Anterior cingulate cortex (tissue), 58 donors: ENCODE measurements at places on chromosomes 2 and 18.

DNA sequence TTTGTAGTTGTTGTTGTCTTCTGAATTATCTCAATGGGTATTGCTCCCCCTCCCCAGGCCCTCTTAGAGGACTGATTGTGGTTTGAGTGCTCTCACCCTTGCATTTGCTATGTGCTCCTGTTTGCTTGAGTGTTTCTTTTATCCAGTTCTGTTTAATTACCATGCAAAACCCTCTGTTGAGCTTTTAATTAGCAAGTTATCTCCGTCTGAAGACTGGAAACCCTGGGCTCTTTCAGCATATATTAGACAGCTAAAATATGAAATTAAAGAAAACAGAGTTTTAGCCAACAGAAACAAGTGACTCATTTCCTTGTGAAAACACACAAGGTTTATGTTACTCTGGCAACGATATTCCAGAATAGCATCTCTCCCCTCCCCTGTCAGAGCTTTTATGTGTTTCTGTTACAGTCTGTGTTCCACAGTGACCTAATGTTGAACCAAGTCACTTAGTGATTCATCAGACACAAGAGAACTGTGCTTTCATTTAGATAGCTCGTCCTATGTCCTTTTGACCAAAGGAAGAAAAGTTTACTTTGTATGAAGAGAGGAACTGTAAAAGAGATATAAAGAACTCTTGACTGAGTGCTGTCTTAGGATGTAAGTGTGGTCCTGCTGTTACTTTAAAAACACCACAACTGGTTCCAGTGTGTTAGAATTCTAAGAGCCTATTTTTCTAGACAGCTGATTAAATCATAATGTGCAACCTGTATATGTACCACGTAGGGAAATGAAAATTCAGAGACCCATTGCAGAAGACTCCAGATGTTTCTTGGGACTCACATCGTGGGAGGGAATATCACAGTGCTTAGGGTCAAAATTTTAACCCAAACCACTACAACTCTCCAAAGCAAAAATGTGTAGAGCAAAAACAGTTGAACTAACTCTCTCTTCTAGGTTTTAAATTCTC is 172.8 kb upstream of the RBMS1 start:
- DNase-seq = no peak

DNA sequence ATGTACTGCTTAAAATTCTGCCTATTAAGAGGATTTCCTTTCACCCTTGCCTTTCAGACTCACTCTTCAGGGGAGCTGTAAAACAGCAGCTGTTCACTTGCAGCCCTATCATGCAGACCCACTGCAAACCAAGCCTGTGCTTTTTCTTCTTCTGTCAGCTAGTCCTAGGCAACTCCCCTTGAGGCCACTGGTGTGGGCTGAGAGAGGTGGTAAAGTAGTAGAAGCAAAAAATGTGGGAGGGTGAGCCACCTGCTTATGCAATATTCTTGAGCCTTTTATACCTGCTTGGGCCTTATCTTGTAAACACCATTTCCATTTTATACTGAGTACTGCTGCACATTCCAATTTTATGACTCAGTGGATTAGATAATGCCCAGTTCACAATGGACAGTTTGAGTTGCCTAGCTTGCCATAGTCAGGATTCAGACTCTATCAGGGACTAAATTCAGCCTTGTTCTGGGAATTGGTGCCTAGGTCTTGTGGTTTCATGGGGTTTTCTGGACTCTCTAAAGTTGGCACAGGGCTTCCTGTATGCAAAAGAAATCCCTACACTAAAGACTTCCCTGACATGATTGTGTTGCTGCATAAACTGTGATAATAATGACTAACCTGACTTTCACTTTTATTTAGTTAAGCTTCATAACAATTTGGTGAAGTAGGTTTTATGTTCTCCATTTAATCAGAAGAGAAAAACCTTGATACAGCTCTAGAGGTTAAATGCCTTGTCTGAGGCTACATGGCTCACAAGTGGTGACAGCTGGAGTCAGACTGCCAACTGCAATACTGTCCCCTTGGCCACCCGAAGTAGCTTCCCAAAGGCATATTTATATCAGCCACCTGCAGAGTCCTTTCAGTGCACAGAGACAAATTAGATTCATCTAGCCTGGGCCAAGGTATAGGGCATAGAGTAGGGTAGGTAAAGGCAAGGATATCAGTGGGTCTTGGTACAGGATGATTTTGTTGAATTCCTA is 47.4 kb upstream of the KDM3A start:
- no peak for DNase-seq

DNA sequence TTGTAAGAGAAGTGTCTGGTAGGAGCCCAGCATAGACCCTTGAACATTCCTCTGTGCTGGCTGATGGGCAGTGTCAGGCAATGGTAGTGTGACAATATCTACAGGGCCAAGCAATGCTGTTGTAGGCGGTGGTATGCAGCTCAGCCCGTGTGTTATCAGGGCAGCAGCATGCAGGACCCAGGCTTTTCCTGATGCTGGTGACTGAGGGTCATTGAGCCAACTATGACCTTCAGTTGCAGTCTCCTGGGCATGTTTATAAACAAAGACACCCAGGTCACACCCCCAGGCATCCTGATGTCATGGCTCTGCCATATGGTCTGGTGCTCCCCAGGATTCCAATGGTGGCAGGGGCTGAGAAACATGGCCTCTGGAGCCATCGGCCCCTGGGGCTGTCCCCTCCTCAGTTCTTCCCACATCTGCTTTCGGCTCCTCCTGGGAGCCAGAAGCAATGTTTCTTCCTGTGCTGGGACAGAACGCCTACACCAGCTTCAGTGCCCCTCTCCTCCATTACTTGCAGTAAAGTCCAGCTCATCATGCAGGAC is 518.0 kb upstream of the HS6ST1 start:
- DNase-seq = no peak

DNA sequence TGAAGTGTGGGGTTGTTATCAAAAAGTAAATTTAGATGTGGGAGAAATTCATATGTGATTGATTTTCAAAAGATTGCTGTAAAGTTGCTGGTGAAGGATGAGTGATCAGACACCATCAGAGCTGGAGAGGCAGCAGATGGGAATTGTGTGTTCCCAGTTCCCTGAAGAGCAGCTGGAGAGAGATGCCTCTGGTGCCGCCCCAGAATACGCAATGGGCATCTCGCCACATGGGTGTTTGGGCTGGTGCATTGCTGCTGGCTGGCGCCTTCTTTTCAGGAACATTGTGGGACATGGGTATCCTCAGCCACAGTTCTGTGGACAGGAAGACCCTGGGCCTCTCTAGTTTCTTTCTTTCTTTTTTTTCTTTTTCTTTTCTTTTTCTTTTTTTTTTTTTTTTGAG is 11.9 kb downstream of the ATG4B start:
- no peak for DNase-seq

GRCh38 chr2:32264422-32265105 is at the start of gene NLRC4:
Gene NLRC4, minus strand, starts transcription at chr2:32264886. Its CDS starts 8,111 bp downstream, at chr2:32256775.
- no peak for DNase-seq

GRCh38 chr2:220077488-220077887 is 450.1 kb downstream of the SLC4A3 start:
- DNase-seq = no peak

DNA sequence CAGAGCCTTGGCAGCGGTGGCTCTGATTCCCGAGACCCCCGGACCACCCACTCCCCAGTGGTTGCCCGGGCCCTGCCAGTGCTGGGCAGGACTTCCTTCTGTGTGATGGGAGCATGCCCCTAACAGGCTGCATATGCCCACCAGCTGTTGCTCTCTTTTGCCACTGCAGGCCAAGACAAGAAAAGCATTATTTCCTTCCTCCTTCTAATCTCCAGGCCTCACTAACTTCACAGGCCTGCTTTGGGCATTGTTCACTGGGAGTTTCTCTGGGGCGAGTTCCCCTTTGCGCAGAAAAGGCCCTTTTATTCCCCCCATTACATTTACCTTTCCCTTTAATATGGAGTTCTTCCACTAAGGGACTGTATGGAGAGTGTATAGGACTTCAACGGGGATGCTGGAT is 249.1 kb upstream of the SIX2 start:
- DNase-seq = no peak

DNA sequence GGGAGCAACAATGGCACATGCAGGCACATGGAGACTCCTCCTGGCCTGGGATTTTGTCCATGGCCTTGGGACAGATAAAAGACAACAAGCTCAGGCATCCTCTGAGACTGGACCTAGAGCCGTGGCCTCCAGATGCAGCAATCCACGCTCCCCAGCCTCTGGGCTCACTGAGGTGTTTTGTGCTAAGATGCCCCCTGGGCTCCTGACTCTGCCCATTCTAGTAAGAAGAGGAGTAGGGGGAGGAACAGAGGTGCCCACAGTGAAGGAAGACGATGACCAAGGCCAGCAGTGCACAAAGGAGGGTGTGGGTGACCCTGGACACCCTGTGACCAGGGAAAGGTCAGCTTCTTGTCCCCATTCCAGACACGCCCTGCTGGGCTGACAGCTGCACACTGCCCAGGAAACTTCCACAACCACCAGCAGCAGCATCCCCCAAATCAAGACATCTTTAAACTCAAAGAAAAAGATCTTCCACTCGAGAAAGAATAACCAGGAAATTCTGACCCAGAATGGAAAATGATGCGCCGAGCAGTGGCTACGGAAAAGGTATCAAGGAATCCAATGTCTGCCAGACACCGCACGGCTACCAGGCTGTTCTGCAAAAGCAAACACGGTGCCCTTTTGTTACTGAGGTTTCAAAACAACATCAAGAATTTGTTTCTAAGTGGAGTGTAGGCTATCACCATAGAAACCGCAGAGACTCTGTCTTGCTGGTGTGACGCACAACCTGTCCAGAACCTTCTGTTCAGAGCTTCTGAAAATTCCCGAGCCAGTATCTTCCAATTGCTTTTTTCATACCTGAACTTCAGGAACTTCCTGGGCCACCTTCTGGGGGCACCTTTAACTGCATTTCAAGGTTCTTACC is 65.5 kb downstream of the ZNF516 start:
- DNase-seq = no peak

DNA sequence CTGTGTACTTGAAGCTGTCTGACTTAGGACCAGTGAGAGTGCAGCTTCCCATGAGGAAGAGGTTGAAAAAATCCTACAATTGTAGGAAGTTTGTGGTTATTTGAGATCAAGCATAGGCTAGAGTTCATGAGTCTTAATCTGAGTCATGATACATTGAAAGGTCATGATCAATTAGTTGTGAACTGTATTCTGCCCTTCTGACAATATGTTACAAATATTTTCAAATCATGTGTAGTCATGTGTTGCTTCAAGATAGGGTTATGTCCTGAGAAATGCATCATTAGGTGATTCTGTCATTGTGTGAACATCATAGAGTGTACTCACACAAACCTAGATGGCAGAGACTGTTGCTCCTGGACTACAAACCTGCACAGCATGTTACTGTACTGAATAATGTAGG is 68.4 kb upstream of the MFF start:
- DNase-seq = no peak

- DNase-seq = peak; percentile 58
Measured at GRCh38 chr2:86078774-86079545, 26.7 kb downstream of the POLR1A start.
